NCI-H1092 treated with DMSO at 0.1 percent for 48 hours (cell line): ENCODE measurements at places on chromosomes 13 and 19.
A peak's percentile ranks its signal among the peaks of the same experiment; 100 is the strongest.

DNA sequence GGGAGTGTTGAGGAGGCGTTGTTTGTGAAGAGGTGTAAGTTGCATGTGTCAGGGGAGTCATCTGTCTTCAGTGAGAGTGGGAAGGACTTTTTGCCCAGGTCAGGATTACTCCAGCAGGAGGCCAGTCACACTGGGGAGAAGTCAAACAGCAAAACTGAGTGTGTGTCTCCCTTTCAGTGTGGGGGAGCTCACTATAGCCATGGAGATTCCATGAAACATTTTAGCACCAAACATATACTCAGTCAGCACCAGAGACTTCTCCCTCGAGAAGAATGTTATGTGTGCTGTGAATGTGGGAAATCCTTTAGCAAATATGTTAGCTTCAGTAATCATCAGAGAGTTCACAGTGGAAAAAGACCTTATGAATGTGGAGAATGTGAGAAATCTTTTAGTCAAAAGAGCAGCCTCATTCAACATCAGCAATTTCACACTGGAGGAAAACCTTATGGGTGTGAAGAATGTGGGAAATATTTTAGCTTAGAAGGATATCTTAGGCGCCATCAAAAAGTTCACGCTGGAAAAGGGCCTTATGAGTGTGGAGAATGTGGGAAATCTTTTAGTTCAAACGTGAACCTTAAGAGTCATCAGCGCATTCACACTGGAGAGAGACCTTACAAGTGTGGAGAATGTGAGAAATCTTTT lies 8.4 kb upstream of the ZNF587 start:
- DNase-seq, result no peak

GRCh38 chr19:55384131-55384919 lies at the start of gene TMEM238:
TSS of gene TMEM238 (minus strand) at chr19:55384292. CDS start at chr19:55384259, 33 bp downstream.
- peak; percentile 59 for DNase-seq

DNA sequence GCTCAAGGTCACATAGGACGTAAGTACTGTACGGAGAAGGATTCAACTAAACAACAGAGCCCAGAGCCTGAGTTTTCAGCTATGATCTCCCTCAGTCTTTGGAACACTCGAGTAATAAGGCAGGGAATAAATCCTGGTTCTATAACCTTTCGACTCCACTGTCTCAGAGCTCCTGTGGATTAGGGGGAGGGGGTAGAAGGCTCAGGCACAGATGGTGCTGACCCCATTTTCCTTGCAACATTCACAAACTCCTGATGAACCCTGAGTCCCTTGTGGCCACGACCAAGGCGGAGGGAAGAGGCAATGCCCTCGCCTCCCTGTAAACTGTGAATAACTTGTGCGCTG lies 21.4 kb downstream of the NOVA2 start:
- DNase-seq, result no peak

GRCh38 chr13:100542826-100543156 lies 45.8 kb downstream of the GGACT start:
- DNase-seq, result peak; percentile 27

DNA sequence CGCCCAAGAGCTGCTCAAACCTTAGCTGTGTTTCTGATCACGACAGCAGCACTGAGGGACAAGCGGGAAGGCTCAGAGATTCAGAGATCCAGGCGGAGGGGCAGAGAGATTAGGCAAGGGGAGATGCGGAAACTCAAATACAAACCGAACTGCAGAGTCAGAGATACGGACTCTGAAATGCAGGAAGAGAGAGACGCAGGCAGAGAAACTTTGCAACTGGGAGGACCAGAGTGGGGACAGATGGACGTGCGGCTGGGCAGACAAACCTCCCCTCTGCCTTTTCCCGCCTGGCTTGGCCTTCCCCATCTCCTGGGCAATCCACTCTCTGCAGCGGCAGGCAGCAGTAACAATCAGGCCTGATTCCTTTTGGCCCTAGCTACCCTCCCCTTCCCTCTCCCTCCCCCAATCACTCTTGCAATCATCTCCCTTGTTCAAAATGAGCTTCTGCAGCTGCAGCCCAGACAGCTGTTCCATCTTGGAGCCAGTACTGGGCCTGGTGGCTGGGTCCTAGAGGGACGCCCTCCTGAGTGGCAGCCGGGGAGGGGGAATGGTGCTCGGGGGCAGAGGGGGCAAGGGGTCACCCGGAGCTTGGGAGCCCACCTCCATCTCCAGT lies 29.7 kb downstream of the OLFM2 start:
- DNase-seq, result no peak

- DNase-seq, result peak; percentile 53
Measured at GRCh38 chr19:10074153-10074552, 12.0 kb upstream of the SHFL start.

GRCh38 chr13:93732186-93732585 lies 505.6 kb downstream of the GPC6 start:
- no peak for DNase-seq

- DNase-seq, result peak; percentile 73
Measured at GRCh38 chr19:13018035-13018914, 23.0 kb downstream of the NFIX start.

DNA sequence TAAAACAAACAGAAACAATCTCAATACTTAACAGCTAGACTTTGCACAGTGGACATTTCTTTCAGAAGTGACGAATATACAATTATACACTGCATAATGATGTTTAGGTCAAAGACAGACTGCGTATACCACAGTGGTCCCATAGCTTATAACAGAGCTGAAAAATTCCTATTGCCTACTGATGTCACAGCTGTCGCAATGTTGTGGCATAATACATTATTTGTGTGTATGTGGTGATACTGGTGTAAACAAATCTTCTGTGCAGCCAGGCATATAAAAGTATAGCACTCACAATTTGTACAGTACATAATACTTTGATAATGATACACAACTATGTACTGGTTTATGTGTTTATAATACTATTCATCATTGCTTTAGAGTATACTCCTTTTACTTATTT lies 116.7 kb downstream of the TNFRSF19 start:
- DNase-seq, result no peak

GRCh38 chr13:42064259-42064658 lies 15.8 kb downstream of the DGKH start:
- DNase-seq, result no peak

DNA sequence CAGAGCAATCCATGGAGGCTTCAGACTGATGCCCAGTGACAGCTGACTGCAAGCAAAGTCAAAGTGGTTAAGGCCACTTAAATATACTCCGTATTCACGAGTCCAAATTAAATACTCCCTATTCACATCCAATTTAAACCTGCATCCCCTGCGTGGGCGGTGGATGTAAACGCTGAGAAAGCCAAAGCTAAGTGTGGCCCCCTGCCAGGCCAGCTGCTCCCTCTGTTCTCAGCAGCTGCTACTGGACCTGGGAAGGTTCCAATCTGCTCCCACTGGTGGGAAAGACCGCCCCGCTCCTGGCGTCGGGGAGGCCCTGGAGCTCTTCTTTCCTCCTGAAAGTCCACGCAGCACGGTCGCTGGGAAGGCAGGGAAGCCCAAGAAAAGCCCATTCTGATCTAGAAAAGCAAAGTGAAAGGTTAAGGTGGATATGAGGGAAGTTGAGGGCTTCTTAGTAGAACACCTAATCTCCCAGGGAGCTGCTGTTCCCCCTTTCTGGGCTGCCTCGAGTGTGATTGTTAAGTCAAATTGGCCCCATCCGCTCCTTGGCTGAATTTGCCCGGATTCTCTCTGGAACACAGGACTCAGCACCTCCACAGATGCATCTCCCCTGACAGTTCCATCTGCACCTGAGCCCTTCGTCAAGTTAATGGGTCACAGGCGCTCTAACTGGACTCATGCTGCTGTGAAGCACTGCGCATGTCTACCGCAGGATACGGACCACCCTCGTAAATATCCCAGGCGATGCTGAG lies 205.5 kb downstream of the USP12 start:
- peak; percentile 96 for DNase-seq

DNA sequence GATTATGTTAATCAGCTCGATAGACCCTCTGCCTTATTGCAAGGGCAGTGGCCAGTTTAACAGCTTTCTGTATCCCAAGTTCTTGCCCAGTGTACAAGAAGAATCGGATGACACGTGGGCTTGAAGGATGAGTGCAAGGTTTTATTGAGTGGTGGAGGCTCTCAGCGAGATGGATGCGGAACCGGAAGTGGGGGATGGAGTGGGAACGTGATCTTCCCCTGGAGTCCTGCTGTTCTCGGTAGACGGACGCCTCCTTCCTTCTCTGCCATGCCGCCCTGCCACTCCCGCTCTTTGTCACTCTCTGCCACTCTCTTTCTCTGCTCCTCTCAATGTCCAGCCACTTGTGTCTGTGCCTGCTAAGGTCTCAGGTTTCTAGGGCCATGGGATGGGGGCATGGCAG lies 21.0 kb downstream of the RFXAP start:
- no peak for DNase-seq

DNA sequence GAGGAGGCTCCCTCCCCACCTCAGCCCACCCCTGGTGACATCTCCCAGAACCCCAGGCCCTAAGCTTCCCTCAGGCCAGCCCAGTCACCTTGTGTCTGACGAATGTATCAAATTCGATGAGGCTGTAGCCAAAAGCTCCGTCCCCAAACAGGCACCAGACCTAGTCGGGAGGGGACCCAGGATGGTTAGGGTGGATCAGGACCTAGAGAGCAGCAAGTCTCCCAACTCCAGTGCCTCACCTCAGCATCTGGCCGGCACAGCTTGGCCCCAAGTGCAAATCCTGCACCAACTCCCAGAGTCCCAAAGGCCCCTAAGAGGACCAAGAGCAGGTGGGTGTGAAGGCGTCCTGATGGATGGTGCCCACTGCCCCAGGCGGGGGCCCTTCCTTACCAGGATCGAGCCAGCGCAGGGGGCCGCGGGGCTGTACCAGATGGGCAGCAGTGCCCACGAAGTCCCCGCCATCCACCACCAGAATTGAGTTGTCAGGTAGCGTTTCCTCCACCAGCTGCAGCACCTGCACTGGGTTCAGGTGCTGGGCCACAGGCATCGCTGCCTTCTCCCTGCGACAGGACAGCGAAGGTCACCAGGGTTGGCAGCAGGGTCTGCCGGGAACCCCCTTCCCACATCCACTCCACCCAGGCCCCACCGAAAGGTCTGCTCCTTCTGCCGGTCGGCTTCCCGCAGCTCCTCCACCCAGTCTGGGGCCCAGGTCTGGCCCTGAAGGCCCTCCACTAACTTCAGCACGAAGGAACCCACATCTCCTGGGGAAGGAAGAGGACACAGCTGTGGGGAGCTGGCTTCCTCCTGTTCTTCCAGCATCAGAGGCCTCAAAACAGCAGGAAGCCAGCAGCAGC lies 8.8 kb downstream of the SYDE1 start:
- no peak for DNase-seq

DNA sequence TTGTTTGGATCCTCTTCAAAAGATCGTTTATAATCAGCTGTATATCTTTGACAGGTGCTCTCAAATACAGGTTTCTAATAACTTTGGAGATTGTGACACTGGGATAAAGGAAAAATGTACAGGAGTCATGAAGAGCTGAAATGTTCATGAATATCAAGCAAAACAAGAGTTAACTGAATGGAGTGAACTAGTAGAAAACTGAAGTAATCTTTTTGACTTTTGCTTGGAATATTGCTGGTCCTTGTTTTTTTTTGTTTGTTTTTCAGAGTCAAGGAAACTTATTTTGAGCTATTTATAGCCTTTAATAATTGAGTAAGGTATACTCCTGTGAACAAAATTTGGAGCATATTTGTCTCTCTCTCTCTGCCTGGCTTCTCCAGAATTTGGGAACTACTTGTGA lies 25.3 kb downstream of the MED4 start:
- DNase-seq, result no peak

GRCh38 chr13:36717017-36717416 lies 43.2 kb downstream of the SERTM1 start:
- no peak for DNase-seq

DNA sequence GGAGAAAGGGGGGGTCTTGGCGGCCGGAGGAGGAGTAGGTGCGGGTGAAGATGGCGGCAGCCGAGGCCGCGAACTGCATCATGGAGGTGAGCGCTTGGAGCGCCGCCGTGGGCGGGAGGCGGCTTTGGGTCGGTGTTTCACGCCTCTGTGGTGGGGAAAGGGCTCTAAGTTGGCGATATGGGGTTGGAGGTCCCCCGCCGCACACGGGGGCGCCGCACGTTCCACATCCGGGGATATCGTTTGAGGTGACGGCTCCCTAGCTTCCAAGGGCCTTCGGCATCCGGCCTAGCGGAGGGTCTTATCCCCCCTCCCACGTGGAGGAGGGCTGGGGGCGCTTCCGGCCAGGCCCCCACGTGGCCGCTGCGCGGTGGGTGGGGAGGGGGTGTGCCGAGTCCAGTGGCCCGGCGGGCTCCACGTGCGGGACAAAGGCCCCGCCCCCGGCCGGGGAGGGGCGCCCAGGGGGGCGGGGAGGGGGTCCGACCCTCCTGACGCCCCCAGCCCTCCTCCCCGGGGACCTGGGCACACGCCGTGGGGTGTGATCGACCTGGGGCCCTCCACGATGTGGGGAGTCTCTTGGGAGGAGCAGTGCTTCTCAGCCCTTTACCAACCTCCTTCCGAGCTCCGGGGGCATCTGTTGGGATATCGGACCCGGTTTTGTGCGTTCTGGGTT lies at the start of gene PRMT1:
Gene PRMT1 (plus strand): TSS at position 41 of the 670 bp plus-strand sequence. CDS start 10 bp downstream, at position 51.
- DNase-seq, result peak; percentile 65

- no peak for DNase-seq
Measured at GRCh38 chr19:57778336-57778735, 8.9 kb downstream of the ZNF586 start.

DNA sequence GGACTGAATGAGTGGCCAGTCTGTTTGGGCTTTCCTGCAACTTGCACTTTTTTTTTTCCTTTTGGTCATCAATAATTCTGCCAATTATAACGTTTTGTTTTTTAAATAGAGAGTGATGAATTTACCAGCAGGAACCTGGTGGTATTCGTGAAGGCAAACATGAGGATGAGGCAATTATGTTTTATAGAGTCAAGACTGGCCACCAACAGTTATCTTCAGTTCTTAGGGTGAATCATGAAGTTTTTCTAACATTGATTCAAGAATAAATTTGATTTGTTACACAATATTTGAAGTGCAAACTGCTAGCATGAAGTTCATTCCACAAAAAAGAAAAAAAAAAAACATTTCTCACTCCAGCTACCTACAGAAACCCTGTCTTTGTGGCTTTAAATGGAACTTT lies 244.5 kb downstream of the SPRY2 start:
- DNase-seq, result no peak

DNA sequence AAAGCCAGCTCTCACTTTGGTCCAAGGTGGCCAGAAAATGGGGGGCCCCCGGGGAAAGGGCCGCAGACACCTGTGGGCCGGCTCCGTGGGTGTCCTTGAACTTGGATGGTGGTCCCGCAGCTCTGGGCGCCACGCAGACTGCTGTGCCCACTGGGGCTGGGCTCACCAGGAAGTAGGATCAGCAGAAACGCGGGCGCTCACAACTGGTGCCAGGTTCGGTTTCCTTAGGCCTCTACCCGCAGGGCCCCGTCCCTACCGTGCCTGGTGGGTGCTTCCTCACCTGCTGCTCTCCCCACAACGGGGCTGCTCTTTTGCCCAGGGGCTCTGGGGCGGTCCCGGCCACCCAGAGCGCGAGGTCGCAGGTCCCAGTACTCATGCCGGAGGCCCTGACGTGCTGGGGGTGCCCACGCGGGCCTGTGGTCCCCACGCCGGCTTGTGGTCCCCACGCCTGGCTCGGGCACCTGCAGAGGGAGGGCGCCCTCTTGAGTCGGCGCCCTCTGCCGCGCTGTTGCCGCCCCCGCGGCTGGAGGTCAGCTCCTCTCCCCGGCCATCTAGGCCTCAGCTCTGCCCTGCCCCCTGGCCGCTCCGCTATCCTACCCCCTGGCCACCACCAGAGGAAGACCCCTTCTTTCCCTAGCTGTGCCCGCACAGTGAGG lies 1303.6 kb downstream of the UQCRFS1 start:
- DNase-seq, result no peak

GRCh38 chr13:99145461-99145860 lies 55.2 kb upstream of the UBAC2 start:
- no peak for DNase-seq

GRCh38 chr13:42892760-42893159 lies 99.3 kb downstream of the EPSTI1 start:
- DNase-seq, result no peak

GRCh38 chr13:67769063-67769986 lies 539.2 kb upstream of the PCDH9 start:
- peak; percentile 24 for DNase-seq
